ENCODE measurements at places on chromosomes 2 and 18.

DNA sequence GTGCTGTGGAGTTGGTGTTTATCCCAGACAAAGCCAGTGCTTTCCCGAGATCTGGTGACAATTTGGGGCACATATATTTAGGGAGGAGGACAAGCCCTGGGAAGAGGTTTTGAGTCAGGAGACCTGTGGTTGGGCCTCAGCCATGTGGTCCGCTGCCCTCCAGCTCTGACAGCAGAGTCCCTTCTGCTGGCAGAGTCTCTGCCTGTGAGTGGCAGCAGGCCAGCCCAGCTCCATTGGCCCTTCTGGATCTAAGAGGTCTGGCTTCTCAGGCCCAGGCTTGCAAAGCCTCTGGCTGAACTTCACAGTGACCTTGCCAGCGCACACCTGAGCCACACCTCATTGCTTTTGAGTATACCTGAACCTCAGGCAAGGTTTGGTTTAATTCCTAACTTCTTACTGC, 115.3 kb downstream of the BCL2L11 start:
- DNase-seq = no peak

GRCh38 chr2:229909090-229909489, 12.7 kb downstream of the TRIP12 start:
- DNase-seq = no peak

DNA sequence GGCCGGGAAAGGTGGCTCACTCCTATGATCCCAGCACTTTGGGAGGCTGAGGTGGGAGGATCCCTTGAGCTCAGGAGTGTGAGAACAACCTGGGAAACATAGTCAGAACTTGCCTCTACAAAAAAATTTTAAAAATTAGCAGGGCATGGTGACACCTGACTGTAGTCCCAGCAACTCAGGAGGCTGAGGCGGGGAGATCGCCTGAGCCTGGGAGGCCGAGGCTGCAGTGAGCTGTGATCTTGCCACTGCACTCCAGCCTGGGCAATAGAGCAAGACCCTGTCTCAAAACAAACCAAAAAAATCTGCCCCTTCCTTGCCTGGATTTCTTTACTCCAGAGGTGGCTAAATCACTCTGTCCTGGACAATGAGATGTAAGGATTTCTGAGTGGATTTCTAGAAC, 197.7 kb downstream of the NRP2 start:
- no peak for DNase-seq

DNA sequence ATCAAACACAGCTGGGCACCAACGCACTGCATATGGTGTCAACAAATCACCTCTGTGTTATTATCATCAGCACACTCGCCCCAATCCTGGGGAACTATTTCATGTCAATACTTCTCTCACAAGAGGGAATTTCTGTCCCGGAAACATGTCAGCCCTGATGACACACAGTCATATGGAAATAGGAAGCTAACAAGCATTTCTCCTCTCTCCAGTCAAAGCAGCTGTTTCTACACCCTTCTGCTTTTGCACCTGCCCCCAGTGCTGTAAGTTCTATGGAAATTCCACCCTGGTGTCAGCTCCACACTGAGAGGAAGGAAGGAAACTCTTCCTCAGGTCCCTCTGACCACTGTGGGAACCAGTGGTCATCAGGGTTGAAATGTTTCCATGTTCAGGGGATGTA, 447.6 kb upstream of the ID2 start:
- DNase-seq = no peak

DNA sequence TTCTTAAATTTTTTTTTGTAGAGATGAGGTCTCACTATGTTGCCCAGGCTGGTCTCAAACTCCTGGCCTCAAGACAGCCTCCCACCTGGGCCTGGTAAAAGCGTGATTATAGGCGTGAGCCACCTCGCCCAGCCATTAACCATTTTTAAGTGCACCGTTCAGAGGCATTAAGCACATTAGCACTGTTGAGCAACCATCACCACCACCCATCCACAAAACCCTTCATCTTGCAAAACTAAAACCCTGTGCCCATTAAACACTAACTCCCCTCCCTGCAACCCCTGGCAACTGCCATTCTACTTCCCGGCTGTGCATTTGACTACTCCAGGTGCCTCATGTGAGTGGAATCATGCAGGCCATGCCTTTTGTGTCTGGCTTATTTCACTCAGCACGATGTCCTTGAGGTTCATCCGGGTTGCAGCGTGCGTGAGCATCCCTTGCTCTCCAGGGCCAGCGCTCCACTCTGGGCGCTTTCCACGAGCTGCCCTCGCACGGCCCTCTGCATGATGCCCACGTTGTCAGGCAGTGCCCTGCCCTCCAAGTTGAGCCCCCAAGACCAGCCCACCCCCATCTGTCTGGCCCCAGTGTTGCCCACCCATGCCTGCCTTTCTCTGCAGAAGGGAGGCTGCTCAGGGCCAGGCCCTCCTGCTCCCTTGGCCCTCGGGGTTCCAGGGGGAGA, 63.0 kb upstream of the GLI2 start:
- DNase-seq = no peak
